ENCODE measurements at places on chromosomes 13 and 19. TPM values are rescaled to one million over a fixed set of nuclear protein-coding genes. Genes with fewer than 3 reads are reported as not detected.
A peak's percentile ranks its signal among the peaks of the same experiment; 100 is the strongest.

DNA sequence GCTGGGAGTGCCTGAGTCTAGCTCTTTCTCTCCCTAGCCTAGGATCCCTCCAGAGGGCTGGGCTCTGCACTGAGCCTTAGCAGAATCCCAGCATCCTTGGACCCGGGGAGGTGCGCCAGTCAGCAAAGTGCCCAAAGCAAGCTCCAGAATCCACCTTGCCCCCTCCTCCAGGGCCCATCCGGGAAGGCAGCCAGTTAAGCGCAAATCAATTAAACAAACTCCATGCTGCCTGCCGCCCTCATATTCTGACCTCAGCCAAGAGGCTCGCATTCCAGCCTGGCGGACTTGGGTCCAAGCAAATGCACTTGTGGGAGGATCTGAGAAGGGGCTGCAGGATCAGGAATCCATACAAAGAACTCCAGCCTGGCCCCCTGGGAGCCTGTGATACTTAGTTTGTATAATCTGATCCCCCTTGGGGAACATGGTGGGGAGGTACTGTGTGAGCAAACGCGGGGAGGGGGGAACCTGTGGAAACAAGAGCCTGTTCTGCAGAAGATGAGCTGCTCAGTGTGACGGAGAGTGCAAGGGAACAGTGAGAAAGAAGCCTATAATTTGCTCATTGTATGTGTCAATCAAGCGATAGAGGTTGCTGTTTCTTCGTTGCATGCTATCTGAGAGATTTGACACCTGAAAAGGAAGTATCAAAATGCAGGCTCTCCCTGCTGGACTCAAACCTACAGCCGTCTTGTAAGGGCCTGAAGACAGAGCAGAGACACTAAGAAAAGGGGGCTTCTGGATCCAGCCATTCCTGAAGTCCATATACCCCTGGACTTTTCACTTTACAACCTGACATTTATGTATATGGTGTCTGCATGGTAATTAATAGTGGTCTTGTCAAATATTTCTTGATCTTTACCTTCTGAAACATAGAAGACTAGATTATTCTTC is 29.4 kb downstream of the ZNRF4 start:
- no peak for DNase-seq

DNA sequence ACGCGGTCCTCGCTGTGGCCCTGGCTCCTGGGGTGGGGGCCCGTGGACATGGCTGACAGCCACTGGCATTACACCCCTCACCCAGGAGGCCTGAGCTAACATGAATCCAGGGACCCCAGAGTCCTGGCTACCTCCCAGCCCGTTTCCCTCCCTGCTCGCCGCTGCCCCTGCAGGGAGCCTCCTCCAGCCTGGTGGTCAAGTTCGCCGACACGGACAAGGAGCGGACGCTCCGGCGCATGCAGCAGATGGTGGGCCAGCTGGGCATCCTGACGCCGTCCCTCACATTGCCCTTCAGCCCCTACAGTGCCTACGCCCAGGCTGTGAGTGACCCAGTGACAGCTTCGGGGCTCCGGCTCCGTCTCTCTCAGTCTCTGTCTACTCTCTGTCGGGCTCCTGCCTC is 56.6 kb downstream of the CELF5 start:
- DNase-seq = no peak

The LRRC25 gene
- total RNA-seq = 15.6 TPM

DNA sequence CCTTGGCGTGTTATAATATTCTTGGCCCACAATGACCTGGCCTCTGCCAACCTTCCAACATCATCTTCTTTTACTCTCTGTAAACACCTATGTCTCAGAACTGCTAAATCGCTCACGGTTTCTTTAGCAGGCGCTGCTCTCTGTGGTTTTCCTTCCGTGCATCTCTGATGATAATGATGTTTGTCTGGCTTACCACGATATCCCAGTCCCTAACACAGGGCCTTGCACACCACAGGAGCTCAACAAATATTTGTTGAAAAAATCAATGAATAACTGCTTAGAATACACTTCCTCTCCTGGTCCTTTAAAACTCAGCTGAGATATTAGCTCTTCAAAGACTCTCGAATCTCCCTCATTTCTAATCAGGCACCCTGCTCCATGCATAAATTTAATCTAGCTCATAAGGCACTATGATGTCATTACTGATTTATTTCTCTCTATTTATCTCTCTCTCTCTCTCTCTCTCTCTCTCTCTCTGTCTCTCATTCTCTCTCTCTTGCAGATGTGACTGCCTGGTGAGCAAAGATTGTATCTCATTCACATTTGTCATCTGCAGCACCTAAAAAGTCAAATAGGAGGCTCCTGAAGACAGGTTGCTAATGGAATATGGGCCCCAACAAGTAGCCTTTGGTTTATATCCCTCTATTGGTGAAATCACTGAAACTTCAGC is 206.4 kb downstream of the NHLRC3 start:
- no peak for DNase-seq

- DNase-seq = no peak
Measured at GRCh38 chr19:1874554-1875185, 10.6 kb downstream of the ABHD17A start.

The DNAAF3 gene
- 2.6 TPM for total RNA-seq

DNA sequence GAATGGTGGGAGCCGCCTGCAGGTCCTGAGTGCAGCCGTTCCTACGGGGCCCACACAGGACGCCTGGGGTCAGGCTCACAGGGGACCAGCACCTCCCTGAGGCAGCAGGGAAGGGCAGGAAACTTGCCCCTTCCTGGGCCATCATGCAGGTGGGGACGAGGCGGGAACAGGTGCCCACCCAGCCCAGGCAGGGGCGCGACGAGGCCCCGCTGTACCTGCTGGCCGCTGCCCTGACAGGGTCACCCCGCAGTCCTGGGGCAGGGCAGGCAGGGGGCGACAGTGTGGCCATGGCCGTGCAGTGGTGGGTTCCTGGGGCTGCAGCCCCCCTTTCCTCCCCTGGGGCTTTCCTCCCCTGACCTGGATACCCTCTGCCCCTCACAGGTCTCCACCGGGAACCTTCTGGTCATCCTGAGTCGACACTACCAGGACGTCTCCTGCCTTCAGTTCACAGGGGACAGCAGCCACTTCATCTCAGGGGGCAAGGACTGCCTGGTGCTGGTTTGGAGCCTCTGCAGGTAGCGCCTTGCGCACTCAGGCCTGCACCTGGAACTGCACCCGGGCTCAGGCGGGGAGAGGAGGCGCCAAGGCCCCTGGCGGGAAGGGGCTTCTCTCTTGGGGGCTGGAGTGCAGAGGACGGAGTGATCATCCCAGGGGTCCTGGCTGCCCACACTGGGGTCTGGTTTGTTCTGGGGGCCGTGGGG is 5.4 kb downstream of the WDR18 start:
- DNase-seq = no peak

DNA sequence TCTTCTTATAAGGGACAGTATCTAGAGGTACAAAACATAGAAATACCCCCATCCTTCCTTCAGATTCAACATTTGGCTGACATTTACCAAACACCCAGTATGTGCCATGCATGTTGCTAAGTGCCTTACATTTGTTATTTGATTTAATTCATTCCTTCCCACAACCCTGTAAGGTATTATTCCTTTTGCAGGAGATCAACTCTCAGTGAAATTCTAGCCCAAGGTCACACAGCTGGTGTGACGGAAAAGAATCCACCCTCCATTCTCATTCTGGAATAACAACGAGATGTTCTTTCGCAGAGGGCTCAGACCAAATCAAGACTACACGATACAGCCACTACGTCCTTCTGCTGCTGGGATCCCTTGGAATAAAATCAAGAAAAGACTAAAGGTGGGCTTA is 67.8 kb downstream of the C13orf42 start:
- DNase-seq = no peak

- no peak for DNase-seq
Measured at GRCh38 chr19:21519488-21519887, 14.1 kb downstream of the ZNF429 start.

The KLK1 gene
- not detected for total RNA-seq

The C19orf81 gene
- 2.4 TPM for total RNA-seq

The PAF1 gene
- 48.1 TPM for total RNA-seq

- peak; percentile 55 for DNase-seq
Measured at GRCh38 chr19:482186-483041, 13.9 kb upstream of the MADCAM1 start.

DNA sequence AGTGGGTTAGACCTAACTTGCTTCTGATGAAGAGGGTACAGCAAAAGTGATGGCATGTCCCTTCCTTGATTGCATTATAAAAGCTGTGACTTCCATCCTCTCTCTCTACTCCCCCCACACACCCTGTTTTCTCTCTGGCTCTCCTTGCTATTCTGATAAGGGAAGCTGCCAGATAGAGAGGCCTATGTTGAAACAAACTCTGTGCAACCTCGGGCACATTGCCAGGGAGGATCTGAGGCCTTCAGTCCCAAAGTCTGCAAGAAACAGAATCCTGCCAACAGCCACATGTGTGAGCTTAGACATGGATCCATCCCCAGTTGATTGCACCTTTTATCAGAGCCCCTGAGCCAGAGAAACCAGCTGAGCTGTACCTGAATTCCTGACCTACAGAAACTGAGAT is 44.8 kb upstream of the ARGLU1 start:
- peak; percentile 96 for DNase-seq

- no peak for DNase-seq
Measured at GRCh38 chr13:21120191-21120590, 56.2 kb downstream of the SKA3 start.

DNA sequence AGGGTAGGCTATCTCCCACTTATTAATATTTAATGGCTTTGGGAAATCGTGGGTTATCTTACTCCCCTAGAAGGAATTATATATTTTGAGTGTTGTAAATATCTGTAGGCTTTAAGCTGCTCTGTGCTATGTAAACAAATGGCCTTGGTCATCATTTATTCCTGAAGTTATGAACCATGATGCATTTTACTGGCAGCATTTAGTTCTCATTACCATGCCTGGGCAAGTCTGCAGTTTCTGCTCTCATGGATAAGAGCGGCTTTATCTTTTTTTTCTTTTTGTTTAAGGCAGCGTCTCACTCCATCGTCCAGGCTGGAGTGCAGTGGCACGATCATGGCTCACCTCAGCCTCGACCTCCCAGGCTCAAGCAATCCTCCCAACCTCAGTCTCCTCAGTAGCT is 156.1 kb downstream of the IRS2 start:
- no peak for DNase-seq

The RASL11A gene
- total RNA-seq = 6.7 TPM

DNA sequence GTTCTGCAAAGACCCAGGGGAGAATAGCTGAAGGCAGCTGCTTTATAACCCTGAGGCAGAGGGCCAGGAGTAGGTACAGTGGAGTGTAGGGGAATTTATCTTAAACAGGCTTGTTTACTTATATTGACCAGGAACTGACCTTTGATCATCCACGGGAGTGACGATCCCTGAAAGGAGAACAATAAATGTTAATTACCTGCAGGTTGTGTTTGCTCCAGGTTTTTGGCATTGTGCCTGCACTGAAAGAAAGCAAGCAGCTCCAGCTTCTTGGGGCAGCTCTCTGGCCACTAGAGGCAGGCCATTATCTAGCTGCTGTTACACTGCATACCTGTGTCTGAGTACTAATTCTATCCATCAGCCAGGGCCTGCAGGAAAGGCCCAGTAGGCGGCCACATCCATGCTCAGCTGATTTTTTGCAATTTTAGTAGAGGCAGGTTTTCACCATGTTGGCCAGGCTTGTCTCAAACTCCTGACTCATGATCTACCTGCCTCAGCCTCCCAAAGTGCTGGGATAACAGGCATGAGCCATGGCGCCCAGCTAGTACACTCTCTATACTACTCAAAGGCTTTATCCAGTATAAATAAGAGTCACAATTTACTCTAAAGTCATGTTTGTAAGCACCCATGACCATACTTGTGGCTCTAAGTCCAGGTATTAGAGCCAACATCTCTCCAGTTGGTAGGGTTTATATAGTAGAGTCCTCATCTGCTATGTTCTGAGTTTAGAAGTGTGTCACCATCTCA is 8.5 kb upstream of the ZNF91 start:
- no peak for DNase-seq

DNA sequence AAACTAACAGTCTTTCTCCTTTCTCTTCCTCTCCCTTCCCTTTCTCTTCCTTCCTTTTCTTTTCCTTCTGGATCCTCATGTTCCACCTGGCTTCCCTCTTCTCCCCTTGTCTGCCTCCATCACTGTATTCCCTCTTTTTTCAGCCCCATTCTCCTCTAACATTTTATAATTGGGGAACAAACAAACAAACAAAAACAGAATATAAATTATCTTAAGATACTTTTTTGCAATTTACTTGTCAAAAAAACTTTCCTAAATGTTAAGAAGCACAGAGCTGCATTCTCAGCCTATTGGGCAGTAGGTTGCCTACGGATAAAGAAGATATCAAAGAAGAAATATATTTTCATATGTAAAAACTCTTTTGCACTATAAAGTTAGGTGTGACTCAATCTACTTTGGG is 1382.2 kb upstream of the MIR17HG start:
- no peak for DNase-seq

- no peak for DNase-seq
Measured at GRCh38 chr19:2062389-2062729, 11.3 kb upstream of the MKNK2 start.

DNA sequence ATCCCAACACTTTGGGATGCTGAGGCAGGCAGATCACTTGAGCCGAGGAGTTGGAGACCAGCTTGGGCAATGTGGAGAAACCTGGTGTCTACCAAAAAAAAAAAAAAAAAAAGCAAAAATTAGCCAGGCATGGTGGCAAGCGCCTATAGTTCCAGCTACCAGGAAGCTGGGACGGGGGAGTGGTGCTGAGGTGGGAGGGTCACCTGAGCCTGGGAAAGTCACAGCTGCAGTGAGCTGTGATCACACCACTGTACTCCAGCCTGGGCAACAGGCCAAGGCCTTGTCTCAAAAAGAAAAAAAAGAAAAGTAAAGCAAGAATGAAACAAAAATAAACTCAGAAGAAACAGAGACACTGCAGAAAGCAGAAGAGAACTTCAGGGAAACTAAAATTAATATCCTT is 31.6 kb downstream of the MTRF1 start:
- peak; percentile 33 for DNase-seq

The ZNF225 gene
- total RNA-seq = 8.9 TPM

GRCh38 chr13:25001476-25002206 is 94.3 kb upstream of the PABPC3 start:
- no peak for DNase-seq

DNA sequence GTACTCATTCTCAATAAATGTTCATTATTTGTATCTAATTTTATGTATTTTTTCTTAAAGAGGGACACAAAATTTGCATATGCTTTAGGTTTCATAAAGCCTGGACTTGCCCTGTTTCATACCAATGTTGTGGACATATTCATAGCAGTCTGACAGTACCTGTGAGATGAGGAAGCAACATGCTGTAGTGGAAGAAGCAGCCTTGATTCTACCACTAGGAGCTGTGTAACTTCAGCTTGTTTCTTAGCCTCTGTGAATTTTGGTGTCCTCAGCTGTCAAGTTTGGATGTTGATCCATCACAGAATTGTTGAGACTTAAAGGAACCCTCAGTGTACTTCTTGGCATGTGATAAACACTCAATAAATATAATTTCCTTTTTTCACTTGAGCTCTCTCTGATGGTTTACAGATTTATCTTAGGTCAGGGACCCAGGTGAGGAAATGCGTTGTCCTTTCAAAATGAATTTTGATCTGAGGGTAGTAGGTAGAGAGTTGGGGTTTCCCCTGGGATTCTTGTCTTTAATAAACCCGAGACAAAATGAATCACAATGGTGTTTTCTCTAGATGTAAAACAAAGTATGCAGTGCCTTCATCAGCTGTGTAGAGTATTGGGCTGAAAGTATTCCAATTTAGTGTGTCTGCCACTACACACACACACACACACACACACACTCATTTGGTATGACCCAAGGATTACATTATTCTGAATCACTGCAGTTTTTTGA is 152.1 kb downstream of the KCNRG start:
- DNase-seq = no peak

- DNase-seq = no peak
Measured at GRCh38 chr19:54389553-54389952, 24.8 kb upstream of the LAIR1 start.

The ZNF296 gene
- 1.2 TPM for total RNA-seq

- no peak for DNase-seq
Measured at GRCh38 chr19:2547721-2548120, 71.8 kb downstream of the GADD45B start.

Measured in adrenal gland (tissue), 19 donors.